ENCODE measurements at places on chromosomes 12 and 14.
A peak's percentile ranks its signal among the peaks of the same experiment; 100 is the strongest.

- DNase-seq: no peak
Observed at GRCh38 chr14:72264716-72265115, 332.5 kb downstream of the RGS6 start.

DNA sequence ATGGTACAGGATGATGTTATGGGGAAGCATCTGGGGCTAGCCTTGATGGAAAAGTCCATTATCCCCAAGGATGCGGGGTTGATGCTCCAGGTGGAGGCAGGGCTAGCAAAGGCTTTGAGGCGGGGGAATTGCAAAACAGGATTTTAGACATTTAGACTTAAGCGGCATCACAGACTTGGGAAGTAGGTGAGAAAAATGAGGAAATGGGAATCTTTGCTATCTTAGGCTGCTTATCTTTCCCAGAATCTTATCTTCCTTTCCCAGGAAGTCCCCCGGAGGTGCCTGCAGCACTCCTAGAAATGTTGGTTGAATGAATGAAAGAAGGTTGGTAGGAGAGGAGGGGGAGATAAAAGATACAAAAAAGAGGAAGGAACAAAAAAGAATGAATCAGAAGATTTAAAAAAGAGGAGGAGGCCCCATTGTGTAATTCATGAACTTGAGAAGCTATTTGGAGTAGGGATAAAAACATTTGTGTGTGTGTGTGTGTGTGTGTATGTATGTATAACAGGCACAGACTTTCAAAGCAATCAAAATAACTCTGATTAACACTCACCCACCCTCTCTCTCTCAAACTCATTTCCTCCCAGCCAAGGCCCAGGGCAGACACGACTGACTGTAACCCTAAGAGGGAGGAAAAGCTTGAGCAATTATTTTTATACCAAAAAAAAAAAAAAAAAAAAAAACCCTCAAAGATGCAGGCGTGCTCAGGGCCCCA is 62.5 kb upstream of the TBX3 start:
- DNase-seq: no peak

- DNase-seq: no peak
Observed at GRCh38 chr14:63240221-63240620, 36.0 kb downstream of the RHOJ start.

GRCh38 chr12:109778684-109779083 is 54.5 kb downstream of the TRPV4 start:
- no peak for DNase-seq

GRCh38 chr14:90096566-90096965 is 34.8 kb downstream of the KCNK13 start:
- no peak for DNase-seq

GRCh38 chr14:97655169-97655948 is 858.2 kb downstream of the VRK1 start:
- no peak for DNase-seq

DNA sequence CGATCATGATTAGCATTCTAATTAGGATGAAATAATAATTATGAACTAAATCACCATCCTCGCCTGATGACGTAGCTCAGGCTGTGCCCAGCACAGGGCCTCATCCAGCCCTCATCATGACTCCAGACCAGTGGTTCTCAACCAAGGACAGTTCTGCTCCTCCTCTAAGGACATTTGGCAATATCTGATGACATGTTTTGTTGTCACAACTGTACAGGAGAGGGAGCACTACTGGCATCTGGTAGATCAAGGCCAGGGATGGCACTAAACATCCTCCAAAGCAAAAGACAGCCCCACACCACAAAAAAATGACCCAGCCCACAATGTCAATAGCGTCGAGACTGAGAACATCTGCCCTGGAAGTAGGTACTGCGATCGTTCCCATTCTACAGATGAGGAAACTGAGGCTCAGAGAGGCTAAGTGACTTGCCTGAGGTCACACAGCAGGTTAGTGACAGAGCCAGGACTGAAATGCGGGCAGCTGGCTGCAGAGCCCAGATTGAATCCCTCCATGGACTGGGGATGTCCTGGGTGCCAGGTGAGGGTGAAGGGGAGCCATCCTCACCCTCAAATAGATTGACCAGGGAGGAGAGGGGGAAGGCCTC is 15.5 kb downstream of the TRPV4 start:
- no peak for DNase-seq

- DNase-seq: no peak
Observed at GRCh38 chr12:59382282-59383078, 213.3 kb upstream of the SLC16A7 start.

GRCh38 chr14:20247646-20248246 is 8.7 kb downstream of the OR11H4 start:
- DNase-seq: no peak

- DNase-seq: peak; percentile 4
Observed at GRCh38 chr12:71415336-71416231, 24.0 kb upstream of the LGR5 start.

DNA sequence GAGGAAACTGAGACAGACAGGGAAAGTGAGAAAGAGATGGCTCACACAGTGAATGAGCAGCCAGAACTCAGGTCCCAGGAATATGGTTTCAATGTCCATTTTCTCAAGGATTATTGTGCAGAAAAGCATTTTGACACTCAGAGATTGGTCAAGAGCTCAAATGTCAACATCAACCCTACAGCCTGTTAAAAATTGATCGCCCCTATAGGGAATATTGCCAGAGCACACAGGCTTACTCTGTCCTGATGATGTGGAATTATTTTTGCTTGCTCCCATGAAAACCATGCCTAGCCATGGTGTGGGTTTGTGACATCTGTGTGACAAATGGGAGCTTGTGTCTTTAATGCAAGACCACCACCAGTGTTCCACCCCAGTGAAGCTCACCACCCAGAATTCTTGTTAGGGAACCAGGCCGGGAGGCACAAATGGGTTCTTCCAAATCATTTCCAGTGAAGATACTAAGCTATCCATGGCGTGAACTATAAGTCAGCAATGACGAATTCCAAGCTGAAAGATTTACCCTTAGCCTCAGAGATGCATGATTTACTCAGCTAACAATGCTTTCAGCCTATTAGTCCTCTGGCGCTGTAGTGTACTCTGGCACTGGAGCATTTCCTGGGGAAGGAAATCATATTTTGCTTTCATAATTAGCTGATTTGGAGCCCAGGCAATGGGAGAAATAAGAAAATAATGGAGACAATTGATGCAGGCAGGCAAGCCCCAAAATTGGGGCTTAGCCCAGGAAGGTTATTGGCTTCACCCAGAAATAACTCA is 1188.2 kb upstream of the TMEM132C start:
- DNase-seq: no peak

All from stimulated activated CD4-positive, alpha-beta T cell treated with anti-CD3 and anti-CD28 coated beads, Interleukin-2, amount 100 ng/mL, for 24 hours (primary cell).